ENCODE measurements at places on chromosomes 7 and 10.

- no peak for DNase-seq
These were observed 6.3 kb upstream of the SFMBT2 start for GRCh38 chr10:7417103-7417623.

DNA sequence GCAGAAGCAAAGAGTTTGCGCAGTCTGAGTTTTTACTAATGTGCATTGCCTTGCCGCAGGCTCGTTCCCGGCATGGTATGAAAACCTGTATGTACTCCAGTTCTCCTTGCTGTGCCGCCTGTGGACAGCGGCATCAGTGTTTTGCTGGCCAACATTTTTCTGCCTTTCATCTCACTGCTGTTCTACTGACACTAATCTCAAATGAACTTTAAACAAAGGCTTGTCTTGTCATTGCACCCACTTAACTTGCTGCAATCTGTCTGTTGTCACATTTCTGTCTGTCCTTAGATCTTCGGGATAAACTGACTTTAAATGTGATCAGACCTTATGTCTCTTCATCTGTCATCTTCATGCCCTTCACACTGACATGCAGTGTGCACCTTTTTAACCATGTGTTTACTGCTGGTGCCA, 71.7 kb upstream of the ZNRF2 start:
- DNase-seq = no peak

GRCh38 chr7:2834748-2835441, 9.2 kb downstream of the GNA12 start:
- no peak for DNase-seq

DNA sequence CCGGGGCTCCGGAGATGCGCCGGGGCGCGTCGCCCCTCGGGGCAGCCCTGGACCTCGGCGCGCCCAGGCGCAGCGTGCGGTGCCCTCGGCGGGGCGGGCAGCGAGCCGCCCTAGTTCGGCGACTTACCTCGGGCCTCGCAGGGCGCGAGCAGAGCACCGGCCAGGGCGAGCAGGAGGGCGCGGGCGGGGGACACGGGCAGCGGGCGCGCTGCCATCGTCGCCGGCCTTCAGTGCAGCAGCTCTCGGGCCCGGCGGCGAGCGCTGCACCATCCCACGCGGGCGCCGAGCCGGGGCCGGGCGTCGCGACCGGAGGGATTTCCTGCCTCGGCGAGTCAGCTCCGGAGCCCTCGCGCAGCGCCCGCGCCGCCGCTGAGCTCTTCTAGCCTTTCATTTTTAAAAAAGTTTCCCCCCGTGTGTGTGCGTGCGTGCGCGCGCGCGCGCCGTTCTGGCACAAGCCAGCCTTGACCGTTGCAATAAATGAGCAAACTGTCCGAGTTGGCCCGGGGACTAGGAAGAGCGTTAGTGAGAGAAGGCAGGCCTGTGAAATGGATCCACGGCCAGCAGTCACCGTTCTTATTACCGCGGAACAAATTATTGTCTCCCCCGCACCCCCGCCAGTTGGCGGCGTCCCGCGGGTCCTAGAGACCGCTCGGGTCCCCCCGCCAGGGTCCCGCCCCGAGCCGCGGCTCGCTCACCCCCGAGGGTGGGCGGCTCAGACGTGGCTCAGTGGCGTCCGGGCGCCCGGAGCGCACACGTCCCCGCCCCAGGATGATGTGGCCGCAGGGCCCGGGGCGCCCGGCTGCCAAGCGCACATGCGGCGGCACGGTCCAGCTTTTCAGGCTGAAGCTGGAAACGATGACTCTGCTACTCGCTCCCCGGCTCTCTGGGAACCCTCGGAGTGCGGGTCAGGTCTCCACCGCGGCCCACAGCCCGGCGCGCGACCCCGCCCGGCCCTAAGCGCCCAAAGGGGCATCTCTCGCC, at the start of gene ADAM12:
Gene ADAM12 (minus strand): TSS at position 547 of the 981 bp plus-strand sequence. CDS start 332 bp downstream, at position 215.
- no peak for DNase-seq

GRCh38 chr7:151129117-151129959, 38.2 kb downstream of the GBX1 start:
- no peak for DNase-seq

DNA sequence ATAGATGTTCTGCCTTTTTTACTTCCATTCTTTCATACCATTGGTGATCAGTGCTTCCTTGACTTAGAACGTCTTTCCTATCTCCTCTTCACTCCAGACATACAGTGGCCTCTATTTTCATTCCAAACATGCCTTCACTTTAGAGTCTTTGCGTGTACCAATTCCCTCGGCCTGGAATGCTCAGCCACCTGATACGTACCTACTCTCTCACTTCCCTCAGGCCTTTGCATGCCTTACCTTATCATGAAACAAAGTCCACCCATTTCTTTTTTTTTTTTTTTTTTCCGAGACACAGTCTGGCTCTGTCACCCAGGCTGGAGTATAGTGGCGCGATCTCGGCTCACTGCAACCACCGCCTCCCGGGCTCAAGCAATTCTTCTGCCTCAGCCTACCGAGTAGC, 2.2 kb upstream of the CCNJ start:
- DNase-seq = no peak

DNA sequence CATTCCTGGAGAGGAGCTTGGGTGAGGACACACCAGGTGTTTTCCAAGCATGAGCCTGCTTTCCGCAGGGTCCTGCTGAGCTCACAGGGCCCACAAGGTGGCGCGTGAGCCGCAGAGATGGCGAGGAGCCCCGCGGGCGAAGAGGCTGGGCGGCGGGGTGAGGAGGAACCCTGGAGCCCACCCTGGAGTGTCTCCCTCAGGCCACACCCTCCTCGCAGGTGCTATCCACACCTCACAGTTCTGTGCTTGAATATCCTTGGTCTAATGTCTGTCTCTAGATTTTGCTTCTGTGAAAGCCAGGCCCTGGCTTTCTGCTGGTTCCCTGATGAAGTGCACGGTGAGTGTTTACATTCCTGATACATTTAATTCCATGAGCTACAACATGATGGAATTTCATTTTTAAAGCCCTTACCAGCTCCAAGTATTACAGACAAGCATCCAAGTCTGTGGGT, 433.6 kb downstream of the ACTR3B start:
- peak; percentile 3 for DNase-seq

GRCh38 chr10:90960355-90960814, 39.5 kb upstream of the ANKRD1 start:
- DNase-seq = no peak

DNA sequence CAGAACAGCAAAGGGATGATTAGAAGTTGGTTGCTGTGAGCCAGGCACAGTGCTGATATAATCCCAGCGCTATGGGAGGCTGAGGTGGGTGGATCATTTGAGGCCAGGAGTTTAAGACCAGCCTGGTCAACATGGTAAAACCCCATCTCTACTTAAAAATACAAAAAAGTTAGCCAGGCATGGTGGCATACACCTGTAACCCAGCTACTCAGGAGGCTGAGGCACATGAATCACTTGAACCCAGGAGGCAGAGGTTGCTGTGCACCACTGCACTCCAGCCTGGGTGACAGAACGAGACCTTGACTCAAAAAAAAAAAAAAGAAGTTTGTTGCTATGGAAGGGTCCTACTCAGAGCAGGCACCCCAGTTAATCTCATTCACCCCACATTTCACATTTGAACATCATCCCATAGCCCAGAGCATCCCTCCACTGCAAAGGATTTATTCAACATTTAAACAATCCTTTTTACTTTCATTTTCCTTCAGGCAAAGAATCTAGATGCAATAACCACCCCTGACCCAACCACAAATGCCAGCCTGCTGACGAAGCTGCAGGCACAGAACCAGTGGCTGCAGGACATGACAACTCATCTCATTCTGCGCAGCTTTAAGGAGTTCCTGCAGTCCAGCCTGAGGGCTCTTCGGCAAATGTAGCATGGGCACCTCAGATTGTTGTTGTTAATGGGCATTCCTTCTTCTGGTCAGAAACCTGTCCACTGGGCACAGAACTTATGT, 4.1 kb downstream of the IL6 start:
- DNase-seq = no peak

DNA sequence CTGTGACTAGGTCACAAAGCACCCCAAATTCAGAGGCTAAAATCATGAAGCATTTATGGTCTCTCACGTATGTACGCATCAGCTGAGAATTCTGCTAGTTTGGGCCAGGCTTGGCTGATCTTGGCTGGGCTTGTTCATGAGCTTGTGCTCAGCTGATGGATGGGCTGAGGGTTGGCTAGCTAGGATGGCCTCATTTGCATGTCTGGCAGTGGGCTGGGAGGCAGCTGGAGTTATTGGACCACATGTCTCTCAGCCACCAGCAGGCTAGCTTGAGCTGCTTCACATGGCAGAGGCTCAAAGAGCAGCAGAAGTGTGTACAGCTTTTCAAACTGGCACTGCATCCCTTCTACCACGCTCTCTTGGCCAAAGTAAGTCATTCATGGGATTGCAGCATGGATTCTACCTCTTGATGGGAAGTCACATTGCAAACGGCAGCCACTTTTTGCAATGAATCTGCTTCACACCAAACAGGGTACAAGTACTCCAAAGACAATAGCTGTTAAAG, 770.3 kb downstream of the TYW1 start:
- no peak for DNase-seq

GRCh38 chr10:70055550-70055949, 2.9 kb downstream of the MACROH2A2 start:
- DNase-seq = no peak

DNA sequence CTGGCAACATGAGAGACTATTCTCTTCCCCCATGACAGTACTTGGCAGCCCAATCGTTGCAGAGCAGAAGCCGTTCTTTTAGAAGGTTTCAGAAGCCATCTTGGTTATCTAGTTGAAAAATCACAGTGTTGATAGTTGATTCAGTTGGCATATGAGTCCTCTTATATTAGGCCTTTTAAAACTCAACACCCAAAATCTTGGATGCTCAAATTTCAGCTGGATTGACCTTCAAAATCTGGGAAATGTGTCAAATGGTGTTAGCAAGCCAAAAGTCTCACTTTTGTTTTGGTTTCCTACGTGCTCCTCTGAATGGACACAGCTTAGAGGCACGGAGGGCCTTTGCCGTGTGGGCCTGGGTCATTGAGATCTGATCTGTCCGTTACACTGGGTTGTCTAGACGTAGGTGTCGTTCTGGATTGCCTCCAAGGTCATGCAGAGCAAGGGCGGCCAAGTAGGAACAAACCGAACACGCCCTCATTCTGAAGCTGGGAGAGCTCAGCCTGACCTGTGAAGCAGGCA, 59.3 kb upstream of the BMPER start:
- DNase-seq = no peak

GRCh38 chr7:41054960-41055661, 647.8 kb downstream of the INHBA start:
- no peak for DNase-seq

GRCh38 chr10:49228677-49229076, 40.5 kb upstream of the TMEM273 start:
- DNase-seq = no peak

DNA sequence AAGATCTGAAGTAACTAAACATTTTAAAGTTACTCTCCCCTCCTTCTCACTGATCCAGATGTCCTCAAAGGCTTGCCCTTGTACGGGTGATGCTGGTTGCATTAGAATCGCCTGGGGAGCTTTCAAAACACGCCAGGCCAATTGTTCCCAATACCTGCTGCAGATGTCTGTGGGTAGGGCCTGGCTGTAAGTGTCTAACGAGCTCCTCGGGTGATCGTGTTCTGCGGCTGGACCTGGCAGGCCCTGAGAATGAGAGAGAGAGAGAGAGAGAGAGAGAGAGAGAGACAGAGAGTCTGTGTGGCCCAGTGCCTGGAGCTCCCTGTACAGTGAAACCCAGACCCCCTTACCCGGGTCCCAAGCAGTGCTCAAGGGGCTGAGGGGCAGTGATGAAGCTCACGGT, 8.4 kb downstream of the COL13A1 start:
- DNase-seq = no peak

- DNase-seq = no peak
These were observed 1096.9 kb upstream of the POT1 start for GRCh38 chr7:126026421-126027088.

DNA sequence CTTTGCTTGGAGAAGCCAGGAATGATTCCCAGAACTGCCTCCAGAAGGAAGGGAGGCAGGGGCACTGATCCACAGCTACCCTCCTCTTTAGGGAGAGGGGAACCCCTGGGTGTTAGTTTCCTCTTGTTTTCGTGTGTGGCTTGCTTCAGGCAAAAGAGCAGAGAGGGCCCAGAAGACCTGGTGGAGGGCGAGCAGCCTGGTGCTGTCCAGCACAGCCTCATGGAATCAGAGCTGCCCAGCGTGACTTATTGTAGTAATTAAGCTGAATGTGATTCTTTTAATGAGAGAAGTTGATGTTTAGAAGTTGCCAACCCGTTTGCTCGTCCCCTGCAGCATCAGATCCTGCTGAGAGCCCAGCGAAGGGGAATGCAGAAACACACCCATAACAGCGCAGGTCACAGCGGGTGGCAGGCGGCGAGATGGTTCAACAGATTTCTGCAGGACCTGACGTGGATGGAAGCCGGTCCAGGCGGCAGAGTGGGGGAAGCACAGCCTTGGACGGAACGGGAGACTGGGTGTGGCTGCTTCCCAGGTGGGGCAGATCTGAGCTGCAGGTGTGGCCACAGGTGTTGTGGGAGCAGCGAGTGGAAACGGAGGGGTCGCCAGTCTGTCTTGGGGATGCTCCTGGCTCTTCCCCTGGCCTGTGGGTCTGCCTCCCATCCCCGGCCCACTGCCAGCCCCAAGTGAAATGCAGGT, 53.7 kb upstream of the SHH start:
- DNase-seq = no peak

DNA sequence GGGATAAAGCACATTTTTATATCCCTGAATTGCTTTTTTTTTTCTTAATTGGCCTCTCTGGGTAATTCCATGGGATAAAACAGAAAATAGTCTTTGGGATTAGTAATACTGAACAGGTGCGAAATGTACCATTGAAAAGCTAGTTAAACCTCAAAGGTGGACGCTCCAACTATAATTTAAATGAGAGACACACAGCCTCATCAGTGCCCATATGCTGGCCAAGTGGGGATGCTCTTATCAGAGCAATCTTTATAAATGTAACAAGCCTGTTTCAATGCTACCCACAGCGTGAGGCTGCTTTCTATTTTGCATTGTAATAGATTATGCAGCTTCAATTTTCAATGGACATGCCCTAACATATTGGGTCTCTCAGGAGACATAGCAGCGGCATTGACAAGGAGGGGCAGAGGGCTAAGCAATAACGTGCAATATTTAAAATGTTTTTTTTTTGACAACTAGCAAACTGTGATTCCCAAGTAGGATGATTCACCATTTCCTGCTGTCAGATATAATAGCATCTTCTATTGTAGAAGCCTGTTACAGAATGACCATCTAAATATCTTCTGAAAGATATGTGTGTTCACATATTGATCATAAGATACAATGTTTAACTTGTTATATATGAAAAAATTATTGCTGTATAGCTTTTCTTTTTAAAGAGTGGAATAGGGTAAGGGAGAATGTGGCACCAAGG, 91.3 kb upstream of the BET1 start:
- DNase-seq = no peak

GRCh38 chr7:70659263-70659662, 472.7 kb upstream of the GALNT17 start:
- no peak for DNase-seq

- DNase-seq = peak; percentile 30
These were observed 81.9 kb upstream of the CALN1 start for GRCh38 chr7:72493850-72494661.
